HS-5 (cell line): ENCODE measurements at places on chromosomes 13 and 19.

- no peak for DNase-seq
Observed at GRCh38 chr19:18499055-18499775, 22.7 kb downstream of the ELL start.

GRCh38 chr13:84831666-84832657, 949.7 kb upstream of the SLITRK1 start:
- no peak for DNase-seq

DNA sequence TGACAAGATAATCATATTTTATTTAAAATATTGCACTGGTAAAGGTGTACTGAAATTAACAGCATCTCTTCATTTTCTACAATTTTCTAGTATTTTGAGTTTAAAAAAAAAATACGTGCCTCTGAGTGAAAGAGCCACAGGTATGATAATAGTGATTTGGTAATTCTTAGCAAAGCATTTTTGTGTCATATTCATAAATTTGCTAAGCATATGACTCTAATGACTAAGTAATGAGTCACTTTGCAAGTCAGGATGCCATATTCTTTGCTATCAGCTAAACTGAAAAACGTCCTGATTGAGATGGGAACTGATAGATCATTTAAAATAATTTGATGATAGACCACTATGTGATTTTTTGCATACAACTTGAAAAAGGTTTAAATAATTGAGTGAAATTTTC, 136.1 kb upstream of the IRS2 start:
- no peak for DNase-seq

GRCh38 chr13:52850396-52851136, 2.1 kb upstream of the PCDH8 start:
- DNase-seq, result no peak

DNA sequence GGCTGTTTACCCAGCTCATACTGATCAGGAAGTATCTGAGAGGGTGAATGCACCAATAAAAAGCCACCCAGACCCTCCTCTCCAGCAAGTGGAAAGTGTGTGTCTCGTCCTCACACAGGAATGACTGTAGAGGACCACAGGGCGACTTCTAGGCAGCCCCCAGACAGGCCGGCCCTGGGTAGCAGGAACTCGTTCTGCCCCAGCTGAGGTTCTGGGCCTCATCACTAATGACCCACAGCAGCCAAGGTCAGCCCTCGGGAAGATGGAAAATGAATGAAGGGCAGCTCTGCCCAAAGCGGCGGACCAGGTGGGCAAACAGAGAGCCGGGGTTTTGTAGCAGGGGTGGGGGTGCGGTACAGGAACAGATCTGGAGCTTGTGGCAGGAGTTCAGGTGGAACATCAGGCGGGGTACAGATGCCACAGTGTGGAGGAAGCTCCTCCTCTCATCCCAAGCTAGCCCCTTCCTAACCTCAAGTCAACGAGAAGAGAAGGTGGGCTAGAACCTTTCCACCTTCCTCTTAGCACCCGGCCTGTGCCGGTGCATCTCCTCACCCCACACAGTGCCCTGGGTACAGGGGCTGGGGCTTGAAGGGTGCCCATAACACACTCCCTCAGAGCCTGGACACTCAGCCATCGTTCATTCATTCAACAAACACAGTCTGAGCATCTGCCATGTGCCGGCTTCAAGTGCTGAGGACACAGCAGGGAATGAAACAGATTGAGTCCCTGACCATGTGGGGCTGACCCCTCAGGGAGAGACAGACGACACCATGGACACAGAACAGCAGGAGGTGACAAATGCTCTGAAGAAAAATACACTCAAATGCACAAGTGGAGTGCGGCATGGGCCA, 36.2 kb downstream of the RFX2 start:
- no peak for DNase-seq

DNA sequence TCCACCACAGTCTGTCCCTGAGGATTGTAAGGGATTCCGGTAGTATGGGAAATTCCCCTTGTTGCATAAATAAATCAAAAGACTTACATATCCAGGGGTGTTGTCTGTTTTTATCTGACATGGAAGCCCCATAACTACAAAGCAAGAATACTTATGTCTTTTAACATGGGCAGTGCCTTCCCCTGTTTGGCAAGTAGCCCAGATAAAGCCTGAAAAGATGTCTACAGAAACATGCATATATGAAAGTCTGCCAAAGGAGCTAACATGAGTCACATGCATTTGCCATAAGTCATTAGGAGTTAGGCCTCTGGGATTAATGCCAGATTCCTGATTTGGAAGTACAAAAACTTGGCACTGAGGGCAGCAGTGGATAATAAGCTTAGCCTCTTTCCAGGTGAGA, 62.1 kb downstream of the ZNF737 start:
- DNase-seq, result no peak

DNA sequence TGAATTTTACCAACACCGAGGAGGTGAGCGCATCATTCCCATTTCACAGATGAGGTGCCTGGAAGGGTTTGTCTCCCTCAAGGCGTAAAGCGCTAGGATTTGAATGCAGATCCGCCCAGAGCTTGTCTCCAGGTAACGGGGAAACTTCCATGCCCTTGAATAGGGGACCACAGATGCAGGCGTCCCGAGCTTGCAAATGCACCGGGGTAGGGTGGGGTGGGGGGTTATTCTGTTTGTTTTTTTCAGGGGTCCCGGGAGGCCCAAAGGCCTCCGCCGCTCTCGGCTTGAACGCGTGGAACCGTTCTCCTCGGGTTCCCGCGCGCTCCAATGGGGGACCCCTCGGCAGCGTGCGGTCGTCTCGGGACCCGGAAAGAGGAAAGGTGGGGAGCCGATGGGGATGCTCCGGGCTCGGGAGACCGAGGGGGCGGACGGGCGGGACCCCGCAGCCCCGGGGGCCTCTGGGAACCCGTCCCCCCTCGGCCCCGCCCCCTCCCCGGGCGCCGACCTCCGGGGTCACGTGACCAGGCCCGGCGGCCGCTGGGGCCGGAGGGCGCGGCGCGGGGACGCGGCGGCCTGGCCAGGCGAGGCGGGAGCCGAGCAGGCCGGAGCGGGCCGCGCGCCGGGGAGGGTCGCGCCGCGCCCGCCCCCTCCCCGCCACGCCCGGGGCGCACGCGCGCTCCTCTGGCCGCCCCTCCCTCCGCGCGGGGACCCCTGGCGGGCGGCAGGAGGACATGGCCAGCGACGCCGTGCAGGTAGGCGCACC, at the start of gene PKN1:
TSS of gene PKN1 (plus strand) at position 516 of the 763 bp plus-strand sequence. CDS start at position 732, 216 bp downstream.
- DNase-seq, result no peak

GRCh38 chr13:52879950-52880741, 31.7 kb upstream of the PCDH8 start:
- no peak for DNase-seq
